NCI-H187 (cell line): ENCODE measurements at places on chromosomes 2 and 18.

GRCh38 chr2:85719609-85720240, 25.6 kb downstream of the GNLY start:
- DNase-seq: no peak

DNA sequence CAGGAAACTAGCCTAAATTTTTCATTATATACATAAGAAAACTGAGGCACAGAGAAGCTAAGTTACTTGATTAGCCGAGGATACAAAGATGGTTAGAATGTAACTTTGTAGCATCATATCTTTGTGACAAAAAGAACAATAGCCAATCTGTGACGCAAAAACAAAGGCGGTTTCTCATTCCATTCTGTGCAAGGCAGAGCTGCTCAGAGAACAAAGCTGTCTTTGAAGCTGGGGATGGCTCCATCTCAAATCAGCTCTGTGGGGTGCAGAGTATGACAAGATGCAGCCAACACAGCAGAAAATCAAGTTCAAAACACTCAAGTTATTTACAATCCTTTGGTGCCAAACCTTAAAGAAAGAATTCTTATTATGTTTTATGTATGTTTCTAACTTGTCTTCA, 81.9 kb upstream of the VWC2L start:
- DNase-seq: no peak

GRCh38 chr2:4979111-4979510, 713.1 kb upstream of the SOX11 start:
- no peak for DNase-seq

DNA sequence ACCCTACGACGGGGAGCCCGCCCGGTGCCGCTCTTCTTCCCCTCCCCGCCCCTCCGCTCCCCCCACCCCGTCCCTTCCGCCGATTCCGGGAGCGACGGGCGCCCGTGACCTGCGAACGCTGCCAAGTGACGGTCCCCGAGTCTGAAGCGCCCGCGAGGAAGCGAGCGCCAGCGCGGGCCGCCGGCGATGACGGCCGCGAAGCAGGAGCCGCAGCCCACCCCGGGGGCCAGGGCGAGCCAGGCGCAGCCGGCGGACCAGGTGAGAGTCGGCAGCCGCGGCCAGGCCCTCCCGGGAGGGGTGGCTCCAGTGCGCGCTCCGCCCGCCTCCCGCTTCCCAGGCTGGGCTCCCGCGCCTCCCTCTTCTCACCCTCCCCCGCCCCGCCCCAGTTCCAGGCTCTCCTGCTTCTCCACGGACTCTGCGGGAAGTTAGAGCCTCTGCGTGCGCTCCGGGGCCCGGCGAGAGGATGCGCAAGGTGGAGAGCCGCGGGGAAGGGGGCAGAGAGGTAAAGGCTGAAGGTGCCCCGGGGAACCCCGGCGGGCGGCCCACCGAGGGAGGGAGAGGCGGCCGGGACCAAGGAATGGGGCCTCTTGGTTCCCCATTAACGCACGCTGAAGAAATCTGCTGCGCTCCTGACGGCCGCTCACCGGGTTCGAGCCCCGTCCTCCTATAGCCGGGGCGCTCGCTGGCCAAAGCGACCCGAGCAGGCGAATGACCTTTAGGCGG, 719.5 kb downstream of the DPP10 start:
- no peak for DNase-seq

DNA sequence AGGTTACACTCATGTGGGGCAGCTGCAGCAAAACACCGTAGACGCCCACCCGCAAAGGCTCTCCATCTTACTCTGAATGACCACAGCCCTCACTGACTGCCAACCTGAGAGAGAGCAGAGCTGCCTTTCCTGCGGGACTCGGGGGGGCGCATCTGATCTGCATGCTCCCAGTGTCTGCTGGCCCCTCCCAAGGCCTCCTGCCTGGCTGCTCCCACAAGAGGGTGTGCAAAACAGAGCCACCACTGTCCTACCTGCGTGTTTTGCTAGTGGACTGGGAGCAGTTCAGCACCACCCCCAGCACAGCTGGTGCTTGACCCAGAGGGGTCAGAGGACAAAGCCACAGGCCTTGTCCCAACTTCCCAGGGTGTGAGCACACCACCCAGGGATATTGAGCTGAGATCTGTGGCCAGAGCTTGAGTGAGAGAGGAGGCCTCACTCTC, 76.4 kb downstream of the MYO3B start:
- no peak for DNase-seq

- no peak for DNase-seq
These were observed 6.7 kb downstream of the SCYGR3 start for GRCh38 chr2:227607941-227608340.
